ENCODE measurements at places on chromosomes 5 and 9.

DNA sequence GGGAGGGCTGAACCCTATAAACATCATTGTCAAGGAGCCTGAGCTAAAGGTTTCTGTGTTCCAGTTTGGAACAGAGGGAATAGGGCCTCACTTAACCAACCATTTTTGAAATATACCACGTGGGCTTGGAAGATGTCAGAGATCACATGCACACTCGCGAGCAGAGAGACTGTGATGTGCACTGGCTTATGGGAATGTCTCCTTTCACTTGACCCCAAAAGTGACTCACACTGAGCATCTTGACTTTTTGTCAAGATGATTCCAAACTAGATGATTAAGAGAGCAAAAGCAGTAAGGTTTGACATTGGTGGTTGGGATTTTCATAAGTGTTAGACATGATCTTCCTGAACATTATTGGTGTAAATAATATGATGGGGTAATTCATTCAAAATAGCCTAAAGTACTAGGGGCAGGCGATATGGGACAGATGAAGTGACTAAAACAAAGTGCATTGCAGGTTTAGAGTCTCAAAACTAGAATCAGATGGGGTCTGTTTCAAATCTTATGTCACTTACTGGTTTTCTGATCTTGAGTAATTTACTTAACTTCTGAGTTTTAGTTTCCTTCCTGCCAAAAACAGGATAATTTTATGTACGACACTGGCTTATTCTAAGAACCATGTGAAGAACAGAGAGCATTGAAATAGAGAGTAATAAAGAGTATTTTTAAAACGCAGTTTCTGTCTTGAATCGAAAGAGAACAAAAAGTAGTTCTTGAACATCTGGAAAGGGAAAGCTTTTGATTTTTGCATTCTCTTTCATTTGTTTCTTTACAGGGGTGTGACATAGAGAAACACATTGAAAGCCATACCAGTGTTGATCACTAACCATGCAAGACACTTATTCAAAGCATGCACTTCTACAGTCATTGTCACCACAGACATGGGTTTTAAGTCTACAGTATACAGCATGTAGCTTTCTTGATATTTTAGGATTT lies 383.0 kb downstream of the DIRAS2 start:
- no peak for DNase-seq

DNA sequence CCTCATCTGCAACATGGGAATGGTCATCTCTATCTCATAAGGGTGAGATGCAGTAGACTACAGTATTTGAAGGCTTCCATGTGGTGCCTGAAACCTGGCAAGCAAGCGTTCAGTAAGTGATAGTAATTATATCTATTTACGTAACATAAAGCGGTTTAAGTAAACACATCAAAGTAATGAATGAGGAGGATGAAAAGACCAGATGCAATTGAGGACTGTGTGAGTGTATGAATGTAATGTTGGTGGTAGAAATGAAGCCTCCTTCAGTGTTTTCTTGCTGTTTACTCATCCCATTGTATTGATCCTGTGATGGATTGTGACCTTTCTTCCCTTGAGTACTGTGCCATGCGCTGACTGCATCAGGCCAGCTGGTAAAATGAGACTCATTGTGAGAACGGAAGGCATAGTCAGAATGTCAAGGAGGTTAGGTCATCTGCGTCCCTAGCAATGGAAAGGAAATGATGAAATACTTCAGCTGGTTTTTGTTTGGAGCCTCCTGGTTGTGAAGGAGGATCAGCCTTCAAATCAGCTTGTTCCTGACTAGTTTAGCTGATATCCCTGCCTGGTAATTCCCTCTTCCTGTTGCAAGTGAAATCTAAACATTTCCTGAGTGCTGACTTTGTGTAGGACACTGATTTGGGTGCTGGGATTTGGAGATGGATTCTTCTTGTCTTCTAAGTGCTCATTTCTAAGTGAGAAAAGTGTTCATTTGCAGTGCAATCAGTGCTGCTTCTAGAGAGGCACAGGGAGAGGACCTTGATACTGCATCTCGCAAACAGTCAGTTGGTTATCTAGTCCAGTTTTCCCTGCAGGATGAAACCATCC lies 35.6 kb downstream of the TNFSF8 start:
- DNase-seq, result no peak

DNA sequence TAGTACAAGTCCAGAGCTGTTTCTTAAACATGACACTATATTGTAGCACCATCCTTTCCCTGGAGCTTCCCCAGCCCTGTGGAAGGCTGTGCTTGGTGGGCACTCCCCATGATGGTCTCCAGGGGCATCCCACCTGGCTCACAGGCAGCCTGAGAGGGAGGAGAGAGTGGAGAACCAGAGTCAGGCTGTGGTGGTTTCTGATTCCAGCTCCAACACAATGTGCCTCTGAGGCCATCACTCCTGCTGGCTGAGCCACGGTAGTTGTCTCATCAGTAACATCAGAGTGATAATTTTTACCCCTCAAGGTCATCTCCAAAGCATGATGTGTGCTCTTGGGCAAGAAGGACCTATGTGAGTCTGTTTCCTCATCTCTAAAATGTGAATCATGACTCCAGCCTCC lies 398.0 kb downstream of the CDK5RAP2 start:
- DNase-seq, result no peak

- no peak for DNase-seq
Observed at GRCh38 chr5:166992874-166993722, 1298.3 kb upstream of the WWC1 start.

GRCh38 chr5:124740071-124740470 lies 6.4 kb downstream of the ZNF608 start:
- DNase-seq, result no peak

- no peak for DNase-seq
Observed at GRCh38 chr9:88652876-88653275, 117.9 kb downstream of the NXNL2 start.

GRCh38 chr9:127360829-127361228 lies 36.1 kb upstream of the SLC2A8 start:
- DNase-seq, result no peak

DNA sequence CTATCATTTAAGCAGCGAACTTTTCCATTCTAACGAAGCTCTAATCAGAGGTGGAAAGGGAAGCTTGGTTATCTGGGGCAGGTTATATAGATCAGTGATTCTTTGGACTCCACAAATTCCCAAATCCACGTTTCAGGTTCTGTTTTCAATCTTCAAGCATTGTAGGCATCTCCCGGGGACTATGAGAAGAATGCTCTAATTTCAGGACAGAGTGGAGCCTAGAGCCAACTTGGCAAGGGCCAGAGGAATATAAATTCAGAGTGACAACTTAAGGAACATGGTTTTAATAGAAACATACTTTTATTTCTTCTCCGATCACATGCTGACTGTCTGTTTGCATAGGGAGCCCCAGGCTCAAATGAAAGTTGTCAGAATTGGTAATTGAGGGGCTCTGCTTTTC lies 514.0 kb upstream of the KLF4 start:
- DNase-seq, result no peak

GRCh38 chr9:133635098-133635497 lies 1.1 kb upstream of the DBH start:
- DNase-seq, result no peak

- no peak for DNase-seq
Observed at GRCh38 chr5:80755626-80756025, 100.8 kb upstream of the DHFR start.

GRCh38 chr5:59538750-59539121 lies 354.8 kb downstream of the PDE4D start:
- no peak for DNase-seq

DNA sequence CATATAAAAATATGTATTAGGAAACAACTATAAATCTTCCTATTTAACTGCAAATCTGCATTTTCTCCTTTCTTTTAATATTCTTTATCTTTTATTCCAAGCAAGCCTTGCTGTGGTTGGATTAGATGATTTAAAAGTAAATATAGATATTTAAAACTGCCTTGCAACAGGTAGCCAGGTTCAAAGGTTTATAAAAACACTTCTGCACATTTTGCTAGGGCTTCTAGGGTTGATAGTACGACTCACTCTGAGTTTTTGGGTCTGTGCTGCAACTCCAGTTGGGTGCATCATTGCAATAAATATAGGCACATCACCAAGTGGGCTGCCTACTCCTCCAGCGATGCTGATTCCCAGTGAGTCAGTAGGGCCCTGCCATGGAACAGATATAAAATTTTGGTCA lies 167.7 kb downstream of the MPDZ start:
- DNase-seq, result no peak

GRCh38 chr5:127793052-127793451 lies 89.9 kb downstream of the CCDC192 start:
- DNase-seq, result no peak

DNA sequence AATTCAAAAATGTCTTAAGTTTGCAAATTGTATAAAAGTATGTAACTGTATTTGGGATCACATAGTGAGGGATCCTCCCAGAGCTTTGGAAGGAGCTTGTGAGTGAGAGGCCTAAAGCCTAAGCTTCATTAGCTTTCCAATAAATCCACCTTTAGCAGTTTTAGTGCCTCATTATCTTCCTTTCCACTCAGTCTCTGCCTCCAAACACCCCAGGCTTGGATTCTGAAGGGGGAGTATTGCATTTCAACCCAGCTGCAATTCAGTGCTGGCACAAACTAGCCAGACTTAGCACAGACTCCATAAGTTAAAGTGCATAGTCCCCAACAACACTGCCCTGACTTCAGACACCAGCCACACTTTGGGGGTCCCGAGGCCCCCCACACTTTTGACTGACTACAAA lies 113.5 kb downstream of the SMARCA2 start:
- DNase-seq, result no peak
